RWPE1 (cell line): ENCODE measurements at places on chromosomes 6 and 20.
A peak's percentile ranks its signal among the peaks of the same experiment; 100 is the strongest.

- peak; percentile 88 for DNase-seq
Measured at GRCh38 chr20:36153736-36154699, 522 bp upstream of the EPB41L1 start.

DNA sequence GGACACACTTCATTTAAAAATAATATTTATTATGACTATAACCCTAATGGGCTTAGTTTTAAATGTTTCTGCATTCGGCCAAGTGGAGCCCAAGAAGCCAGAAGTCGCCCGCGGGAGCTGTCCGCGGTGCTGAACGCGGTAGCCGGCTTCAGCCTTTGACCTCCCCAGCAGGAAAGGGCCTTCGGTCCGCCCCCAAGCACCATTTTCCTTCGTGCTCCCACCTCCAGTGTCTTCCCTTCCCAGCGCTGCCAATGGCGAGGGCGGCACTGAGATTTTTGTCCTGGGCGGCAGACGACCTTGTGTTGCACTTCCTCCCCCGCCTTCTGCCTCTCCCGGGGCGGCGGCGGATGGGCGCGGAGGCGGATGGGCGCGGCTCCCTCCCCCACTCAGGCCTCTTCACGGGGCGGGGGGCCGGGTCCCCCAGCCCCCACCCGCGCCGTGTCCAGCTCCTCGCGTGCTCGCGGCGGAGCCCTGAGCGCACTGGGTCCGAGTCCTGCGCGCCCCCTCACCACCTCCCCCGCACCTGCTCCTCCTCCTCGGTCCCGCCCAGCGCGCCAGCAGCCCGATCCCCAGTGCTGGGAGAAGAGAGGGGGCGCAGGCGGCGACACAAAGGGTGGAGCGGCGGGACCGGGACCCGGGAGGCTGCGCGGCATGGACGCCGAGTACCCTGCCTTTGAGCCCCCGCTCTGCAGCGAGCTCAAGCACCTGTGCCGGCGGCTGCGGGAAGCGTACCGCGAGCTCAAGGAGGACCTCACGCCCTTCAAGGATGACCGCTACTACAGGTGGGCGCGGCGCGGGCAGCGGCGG, 23.6 kb upstream of the TMEM181 start:
- peak; percentile 76 for DNase-seq

- DNase-seq, result peak; percentile 89
Measured at GRCh38 chr20:63434599-63435378, 37.7 kb downstream of the KCNQ2 start.

GRCh38 chr6:17156966-17157365, 55.1 kb downstream of the STMND1 start:
- DNase-seq, result no peak

GRCh38 chr6:35698858-35699257, 10.1 kb upstream of the FKBP5 start:
- DNase-seq, result no peak

GRCh38 chr6:42260972-42261371, 43.3 kb upstream of the MRPS10 start:
- no peak for DNase-seq

DNA sequence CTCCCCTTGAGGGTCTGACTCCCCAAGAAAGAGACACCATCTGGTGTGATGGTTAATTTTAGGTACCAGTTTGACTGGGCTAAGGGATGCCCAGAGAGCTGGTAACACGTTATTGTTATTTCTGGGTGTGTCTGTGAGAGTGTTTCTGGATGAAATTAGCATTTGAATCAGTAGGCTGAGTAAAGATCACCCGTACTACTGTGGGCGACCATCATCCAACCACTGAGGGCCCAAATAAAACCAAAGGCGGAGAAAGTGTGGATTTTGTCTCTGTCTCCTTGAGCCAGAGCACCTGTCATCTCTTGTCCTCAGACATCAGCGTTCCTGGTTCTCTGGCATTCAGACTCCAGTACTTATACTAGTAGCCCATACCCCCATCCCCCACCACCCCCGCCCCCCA, 7.9 kb upstream of the CNKSR3 start:
- DNase-seq, result no peak

- DNase-seq, result no peak
Measured at GRCh38 chr20:16575390-16576140, 2.3 kb upstream of the KIF16B start.

DNA sequence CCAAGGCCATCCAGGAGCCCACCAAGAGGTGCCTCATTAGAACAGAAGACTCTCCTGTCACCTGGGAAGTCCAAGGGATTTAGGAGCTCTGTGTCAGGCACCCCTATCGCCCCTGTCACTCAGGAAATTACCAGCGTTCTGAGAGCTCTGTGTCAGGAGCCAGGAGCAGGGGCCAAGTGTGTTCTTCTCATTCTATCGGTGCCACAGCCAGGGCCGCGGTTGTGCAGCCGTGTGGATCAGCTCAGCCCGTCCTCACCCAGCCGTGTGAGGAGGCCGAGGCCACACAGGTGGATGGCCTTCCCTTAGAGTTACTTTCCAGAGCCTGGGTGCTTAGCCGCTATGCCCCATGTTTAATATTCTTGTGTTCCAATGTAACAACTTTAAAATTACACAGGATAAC, 9.8 kb downstream of the MTG2 start:
- no peak for DNase-seq

- DNase-seq, result no peak
Measured at GRCh38 chr6:49415358-49415757, 47.7 kb downstream of the MMUT start.

- no peak for DNase-seq
Measured at GRCh38 chr20:4166726-4167035, 151.3 kb upstream of the RNF24 start.

GRCh38 chr20:7113577-7114466, 346.3 kb downstream of the BMP2 start:
- DNase-seq, result peak; percentile 64

DNA sequence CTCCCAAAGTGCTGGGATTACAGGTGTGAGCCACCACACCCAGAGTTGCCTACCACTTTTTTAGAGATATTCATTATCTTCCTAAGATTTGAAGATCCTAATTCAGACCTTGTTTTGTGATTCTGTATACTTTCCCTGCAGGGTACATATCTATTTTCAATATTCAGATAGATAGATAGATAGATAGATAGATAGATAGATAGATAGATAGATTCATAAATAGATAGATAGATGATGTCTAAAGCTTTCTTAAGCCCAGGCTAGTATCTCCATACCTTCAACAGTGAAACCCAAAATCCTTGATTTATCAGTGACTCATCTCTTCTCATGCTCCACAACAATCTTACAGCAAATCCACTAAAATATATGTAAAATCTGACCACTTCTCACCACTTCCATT, 30.8 kb downstream of the ZNF391 start:
- DNase-seq, result no peak

DNA sequence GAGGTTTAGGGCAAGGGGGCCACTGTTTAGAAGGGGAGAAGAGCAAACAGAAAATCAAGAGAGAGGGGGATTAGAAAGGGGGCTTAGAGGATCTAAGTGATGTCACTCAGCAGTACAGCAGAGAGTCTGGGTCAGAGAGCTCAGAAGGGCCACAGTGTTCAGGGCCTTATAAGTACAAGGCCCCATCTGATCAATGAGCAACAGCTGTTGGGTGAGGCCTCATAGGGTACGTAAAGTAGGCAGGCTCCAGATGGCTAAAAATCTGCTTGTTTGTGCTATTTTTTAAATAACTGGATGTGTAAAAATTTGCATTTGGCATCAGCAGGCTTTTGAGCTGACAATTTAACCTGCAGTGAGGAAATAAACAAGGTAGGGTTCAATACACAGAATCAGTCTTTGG, 149.8 kb downstream of the SH3BGRL2 start:
- DNase-seq, result no peak

DNA sequence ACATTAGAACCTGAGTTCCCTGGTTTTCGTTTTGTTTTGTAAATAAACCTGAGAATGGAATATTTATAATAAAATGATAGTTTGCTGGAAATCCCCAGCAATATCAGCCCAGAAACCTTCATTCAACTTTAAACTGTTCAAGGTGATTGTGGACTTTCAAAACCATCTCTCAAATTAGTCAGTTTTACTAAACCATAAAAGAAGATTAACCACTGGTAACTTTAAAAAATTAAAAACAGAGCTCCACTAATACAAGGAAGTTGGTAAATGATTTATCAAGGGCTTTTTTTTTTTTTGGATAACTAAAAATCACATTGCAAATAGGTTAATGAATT, 10.0 kb downstream of the MBOAT1 start:
- no peak for DNase-seq

GRCh38 chr6:80181352-80182081, 75.0 kb downstream of the BCKDHB start:
- no peak for DNase-seq

- DNase-seq, result peak; percentile 14
Measured at GRCh38 chr20:53019464-53019863, 47.3 kb downstream of the TSHZ2 start.

DNA sequence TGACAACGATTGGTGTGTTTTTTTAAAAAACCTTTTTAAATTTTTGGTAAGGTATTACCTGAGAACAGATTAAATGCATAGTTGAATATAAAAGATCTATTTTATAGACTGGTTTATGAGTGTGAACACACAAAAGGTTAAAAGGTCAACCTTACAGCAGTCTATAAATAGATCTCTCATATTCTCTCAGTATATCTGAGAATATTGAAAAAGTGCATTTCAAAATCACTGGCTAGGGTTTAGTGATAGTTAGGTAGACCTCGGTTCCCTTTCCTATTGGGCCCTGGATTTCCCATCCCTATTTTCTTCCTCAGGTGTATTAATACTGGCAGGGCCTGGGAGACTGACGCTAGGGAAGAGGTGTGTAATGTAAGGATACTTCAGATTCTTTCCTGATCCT, 723 bp upstream of the ZNF451 start:
- DNase-seq, result no peak

- DNase-seq, result no peak
Measured at GRCh38 chr6:169529931-169530751, 171.7 kb downstream of the WDR27 start.
